Right ventricle myocardium inferior (tissue), 1 donor: ENCODE measurements at places on chromosomes 12 and 14. TPM values are rescaled to one million over a fixed set of nuclear protein-coding genes. Genes with fewer than 3 reads are reported as not detected.

GRCh38 chr12:109597795-109598427 is 24.3 kb downstream of the MVK start:
- peak; percentile 94 for DNase-seq

DNA sequence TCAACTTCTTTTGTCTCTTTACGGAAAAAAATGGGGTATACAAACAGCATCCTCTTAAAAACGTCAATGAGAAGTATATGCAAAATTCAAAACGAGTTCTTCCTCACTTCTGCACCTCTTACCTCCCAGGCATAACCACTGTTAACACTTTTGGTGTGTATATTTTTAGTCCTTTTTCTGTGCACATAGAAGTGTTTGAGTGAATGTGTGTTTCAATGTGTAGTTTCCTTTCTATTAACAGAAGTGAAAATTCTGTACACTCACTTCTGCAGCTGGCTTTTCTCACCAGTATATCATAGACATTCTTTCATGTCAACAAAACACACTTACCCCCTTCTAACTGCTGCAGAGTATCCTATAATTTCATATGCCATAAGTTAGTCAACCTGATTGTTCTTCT is 5.4 kb downstream of the UBR7 start:
- no peak for DNase-seq

GRCh38 chr12:116924558-116925453 is 14.1 kb downstream of the FBXW8 start:
- no peak for DNase-seq

DNA sequence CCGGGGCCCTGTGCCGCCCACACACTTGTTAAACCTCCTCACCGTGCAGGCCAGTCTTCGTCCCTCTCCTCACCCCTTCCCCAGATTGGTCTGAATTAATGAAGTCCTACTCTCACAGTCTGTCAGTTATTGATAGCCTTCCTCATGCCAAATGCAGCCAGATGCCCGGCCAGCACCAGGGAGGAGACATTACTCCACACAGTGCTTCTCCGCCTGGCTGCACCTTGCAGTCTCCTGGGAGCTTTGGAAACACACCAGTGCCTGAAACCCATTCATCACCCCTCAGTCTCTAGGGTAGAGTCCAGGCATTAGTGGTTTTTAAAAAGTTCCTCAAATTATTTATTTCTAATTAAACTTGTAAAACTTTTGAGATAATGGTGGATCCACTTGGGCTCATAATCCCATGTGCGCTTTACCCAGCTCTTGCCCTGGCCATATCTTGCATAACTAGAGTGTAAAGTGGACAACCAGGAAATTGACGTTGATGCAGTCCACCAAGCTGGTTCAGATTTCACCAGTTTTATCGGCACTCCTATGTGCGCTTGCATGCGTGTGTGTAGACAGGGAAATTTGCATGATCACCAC is 38.2 kb upstream of the TSPAN9 start:
- no peak for DNase-seq

The SLC6A12 gene
- 0.68 TPM for total RNA-seq

The DNAAF2 gene
- total RNA-seq, result 6.1 TPM
